ENCODE measurements at places on chromosomes 2 and 18.

DNA sequence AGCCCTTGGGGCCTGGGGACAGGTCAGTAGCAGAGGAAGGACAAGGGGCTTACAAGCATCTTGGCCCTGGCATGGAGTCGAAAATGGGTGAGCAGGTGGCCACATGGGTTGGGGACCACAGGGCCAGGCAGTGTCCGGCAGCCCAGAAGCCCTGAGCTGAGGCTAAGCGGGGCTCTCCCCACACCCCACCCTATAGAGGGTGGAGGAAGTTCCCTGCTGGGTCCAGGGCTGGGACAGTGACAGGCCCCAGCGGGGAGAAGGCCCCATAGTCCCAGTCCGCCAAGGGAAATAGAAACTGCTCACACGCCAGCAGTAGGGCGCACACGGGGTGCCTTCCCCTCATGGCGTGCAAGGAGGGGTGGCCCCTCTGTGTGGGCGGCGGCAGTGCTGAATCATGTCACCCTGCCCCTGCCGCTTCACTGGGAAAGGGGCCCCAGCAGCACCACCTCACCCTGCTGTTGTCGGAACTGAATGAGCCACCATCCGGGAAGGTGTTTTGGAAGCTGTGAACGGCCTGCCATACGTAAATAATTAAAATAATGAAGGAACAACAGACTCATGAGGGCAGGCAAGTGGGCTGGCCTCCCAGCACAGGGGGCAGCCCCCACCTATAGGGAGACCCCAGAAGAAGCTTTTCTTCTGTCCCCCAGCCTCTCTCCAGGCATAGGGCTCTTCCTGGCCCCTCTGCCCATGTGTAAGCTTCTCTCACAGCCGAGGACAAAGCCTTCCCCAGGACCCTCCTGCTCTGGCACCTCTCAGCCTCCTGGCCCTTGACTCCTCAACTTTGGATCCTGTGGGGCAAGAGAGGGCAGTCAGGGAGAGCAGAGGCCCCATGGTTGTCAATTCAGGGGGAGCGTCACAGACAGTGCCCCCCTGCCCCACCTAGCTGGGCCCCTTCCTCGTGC lies 12.7 kb upstream of the DUSP2 start:
- DNase-seq: no peak

DNA sequence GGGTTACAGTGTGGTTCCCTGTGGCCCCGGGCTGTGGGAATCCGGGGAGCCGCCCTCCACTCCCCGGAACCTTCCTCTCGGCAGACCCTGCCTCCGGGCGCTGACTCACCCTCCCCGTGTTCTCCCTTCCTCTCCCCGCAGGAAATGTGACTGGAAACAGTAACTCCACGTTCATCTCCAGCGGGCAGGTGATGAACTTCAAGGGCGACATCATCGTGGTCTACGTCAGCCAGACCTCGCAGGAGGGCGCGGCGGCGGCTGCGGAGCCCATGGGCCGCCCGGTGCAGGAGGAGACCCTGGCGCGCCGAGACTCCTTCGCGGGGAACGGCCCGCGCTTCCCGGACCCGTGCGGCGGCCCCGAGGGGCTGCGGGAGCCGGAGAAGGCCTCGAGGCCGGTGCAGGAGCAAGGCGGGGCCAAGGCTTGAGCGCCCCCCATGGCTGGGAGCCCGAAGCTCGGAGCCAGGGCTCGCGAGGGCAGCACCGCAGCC lies 59.5 kb downstream of the TNFRSF11A start:
- DNase-seq: peak; percentile 7

DNA sequence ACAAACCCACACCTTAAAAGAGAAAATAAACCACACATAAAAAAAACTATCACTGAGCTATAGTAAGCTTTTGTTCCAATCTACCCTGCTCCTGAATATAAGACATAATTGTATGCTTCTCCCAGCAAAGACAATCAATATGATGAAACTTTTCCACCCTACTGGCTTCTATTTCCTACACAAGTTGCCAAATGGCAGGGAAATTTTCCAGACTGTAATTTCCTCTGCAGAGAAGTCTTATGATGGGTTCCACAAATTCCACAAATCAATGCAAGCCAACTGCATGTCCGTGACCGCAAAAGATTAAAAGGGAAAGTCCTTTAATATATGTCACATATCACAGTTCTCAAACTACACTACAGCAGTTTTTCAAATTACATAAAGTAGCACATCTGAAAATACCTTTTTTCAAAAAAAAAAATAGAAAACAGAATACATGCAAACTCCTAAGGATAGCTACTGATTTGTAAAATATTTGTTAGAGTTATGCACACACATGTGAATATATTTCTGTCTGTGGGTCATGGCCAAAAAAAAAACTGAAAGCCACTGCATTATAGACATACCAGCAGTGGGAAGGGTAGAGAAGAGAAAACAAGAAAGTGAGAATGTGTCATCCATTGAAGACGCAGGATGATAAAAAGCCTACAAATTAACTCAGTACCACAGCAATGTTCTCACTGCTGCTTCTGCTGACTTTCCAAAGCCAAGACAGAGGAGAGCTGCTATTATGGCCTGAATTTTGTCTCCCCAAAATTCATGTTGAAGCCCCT lies 61.4 kb downstream of the RPL31 start:
- no peak for DNase-seq

- DNase-seq: no peak
Observed at GRCh38 chr2:227908266-227909054, 37.0 kb downstream of the DAW1 start.

DNA sequence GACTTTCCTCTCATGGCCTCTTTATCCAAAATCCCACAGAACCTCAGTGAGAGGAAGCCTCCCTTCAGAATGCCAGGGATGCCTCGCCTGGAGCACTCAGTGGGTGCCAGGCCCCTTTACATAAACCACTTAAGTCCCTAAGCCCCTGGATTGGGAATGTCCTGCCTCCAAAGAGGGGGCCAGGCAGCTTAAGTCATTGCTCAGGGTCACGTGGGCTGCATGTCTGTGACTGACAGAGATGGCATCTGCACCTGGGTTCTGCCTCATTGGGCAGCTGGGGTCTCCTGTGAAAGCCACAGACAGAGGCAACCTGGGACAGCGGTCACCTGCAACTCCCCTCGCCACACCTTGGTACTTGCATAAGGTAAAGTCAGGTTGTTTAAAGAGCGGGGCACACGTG lies 93.5 kb downstream of the MYT1L start:
- DNase-seq: no peak

DNA sequence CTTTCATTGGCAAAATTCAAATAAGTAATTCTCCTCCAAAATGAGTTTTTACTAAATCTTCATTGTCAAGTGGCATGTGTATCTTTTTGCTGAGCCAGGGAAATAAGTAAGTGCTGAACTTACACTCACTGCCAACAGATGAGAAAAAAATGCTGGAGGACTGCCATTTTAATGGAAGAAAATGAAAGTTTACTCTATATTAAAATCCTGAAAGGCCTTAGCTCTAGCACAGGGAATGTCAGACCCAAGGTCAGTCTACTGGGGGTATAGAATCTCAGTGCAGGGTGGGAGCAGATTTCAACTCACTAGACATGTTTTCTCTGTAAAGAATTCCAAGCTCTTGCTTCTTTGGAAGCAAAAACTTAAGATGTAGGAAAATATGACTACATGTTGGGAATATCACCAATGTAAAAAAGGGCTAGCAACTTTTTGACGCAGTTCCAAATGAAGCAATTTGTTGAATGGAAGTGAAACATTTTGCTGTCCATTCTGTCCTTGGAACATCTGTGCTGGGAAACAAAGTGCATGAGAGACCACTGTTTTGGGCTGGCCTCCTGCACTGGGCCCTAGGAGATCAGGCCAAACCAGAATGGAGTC lies 127.0 kb downstream of the ST6GAL2 start:
- no peak for DNase-seq

GRCh38 chr2:130341562-130342019 lies 1.1 kb upstream of the IMP4 start:
- DNase-seq: no peak
